ENCODE measurements at places on chromosomes 16 and 17.

DNA sequence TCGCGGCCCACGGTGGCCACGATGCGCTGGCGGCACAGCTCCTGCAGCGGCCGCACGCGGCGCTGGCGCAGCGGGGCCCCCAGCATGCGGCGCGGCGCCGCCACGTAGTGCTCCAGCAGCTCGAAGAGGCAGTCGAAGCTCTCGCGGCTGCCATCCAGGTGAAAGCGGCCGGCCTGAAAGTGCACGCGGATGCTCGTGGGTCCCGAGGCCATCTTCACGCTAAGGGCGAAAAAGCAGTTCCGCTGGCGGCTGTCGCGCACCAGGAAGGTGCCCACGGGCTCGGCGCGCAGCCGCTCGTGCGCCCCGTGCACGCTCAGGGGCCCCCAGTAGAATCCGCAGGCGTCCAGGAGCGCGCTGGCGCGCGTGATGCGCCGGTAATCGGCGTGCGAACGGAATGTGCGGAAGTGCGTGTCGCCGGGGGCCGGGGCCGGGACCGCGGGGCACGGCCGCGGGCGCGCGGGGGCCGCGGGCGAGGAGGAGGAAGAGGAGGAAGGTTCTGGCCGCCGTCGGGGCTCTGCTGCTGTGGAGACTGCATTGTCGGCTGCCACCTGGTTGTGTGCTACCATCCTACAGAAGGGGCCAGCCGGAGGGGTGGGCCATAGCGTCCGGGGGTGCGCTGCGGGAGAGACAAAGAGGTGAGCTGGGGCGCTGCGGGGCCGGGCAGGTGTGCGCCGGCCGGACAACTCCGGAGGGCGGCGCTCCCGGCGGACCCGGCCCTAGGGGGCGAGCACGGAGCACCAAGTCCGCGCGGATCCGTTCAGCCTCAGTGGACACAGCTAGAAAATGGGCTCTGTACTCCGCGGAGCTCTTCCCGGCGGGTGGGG, 879 bp downstream of the SOCS1 start:
- DNase-seq = peak; percentile 58

- DNase-seq = no peak
Observed at GRCh38 chr16:73205153-73205886, 157.4 kb upstream of the ZFHX3 start.

DNA sequence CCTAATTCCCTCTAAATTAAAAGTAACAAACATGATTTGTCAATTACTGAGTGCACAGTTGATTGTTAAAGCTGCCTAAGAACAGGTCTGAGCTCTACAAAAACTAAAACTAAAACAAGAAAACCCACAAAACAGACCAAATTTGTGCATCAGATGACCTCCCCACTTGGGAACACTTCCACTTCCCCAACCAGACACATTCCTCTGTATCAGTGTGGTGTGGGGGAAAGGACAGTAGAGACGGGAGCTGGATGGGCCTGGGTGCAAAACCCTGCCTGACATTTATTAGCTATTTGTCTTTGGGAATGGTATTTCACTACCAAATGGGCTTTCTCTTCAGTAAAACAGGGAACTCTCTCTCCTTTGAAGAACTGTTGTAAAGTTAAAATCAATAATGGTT, 29.8 kb downstream of the STAT3 start:
- DNase-seq = no peak

- DNase-seq = no peak
Observed at GRCh38 chr17:71709271-71709890, 411.4 kb upstream of the SOX9 start.

- no peak for DNase-seq
Observed at GRCh38 chr17:4247361-4247970, 16.3 kb downstream of the ANKFY1 start.

GRCh38 chr16:19329932-19330331, 44.4 kb downstream of the CLEC19A start:
- DNase-seq = no peak

- DNase-seq = no peak
Observed at GRCh38 chr16:23081675-23082119, 67.6 kb downstream of the USP31 start.

DNA sequence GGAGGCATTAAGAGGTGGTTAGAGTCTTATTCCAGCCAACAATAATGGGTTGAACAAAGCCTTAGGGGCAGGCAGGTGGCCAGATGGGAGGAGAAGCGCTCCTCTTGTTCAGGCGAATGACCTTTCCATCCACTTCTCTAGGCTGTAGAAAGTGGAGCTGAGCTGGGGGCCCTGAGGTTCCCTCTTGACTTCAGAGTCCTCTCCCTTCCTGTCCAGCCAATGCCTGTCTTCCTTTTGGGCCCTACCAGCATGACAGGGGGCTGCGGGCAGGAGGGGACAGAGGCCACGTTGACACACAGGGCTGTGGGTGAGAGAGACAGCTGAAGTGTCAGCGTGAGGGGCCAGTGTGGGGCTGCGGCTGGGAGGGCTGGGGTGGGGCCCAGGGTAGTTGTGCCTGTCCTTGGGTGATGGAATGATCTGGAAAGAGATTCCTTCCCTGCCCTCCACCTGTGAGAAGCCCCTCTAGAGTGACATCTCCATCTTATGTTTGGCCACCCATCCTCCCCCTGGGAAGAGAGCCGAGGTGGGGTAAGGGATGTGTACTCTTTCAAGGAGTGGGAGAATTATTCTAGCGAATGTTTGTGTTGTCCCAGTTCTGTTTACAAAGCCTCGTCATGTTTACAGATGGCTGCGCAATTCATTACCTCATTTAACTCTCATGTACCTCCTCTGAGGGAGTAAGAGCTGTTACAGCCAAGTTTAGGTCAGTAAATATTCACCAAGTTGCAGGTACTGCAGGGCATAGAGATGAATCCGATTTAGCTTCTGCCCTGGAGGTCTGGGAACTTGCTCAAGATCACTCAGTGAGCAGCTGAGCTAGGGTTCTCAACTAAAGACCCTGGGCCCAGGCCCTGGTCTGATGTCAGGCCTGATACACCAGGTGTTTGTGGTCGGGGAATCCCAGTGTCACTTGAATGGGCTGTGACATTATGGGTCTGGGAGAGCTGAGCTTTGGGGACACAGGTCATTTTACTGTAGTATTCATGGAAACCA, 3.3 kb downstream of the ERBB2 start:
- DNase-seq = no peak

DNA sequence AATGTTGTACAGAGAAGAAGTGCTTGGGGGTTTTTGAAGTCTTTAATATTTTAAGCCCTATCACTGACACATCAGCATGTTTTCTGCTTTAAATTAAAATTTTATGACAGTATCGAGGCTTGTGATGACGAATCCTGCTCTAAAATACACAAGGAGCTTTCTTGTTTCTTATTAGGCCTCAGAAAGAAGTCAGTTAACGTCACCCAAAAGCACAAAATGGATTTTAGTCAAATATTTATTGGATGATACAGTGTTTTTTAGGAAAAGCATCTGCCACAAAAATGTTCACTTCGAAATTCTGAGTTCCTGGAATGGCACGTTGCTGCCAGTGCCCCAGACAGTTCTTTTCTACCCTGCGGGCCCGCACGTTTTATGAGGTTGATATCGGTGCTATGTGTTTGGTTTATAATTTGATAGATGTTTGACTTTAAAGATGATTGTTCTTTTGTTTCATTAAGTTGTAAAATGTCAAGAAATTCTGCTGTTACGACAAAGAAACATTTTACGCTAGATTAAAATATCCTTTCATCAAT, 57.8 kb downstream of the HLF start:
- no peak for DNase-seq

GRCh38 chr17:18042983-18043382, 3.8 kb downstream of the GID4 start:
- no peak for DNase-seq

GRCh38 chr17:78719630-78720298, 62.3 kb downstream of the CYTH1 start:
- no peak for DNase-seq

GRCh38 chr16:89744813-89745212, 23.5 kb downstream of the ZNF276 start:
- no peak for DNase-seq

DNA sequence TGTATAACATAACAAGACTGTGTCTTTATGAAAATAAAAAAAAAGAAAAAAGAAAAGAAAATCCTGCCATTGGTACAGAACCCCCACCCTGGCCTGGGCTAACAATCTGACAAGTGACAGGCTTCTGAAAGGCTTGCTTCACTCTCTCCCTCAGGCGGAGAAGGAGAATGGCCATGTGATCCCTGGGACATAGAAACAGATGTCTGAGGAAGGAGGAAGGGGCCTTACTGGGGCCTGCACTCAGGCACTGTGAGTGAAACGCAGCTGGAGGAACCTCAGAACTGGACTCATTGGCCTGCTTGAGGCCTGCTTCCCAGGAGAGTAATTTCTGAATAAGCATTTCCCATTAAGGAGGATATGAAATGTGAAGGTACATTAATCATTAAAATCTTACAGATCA, 17.5 kb downstream of the MAP3K14 start:
- no peak for DNase-seq

- no peak for DNase-seq
Observed at GRCh38 chr16:59088431-59088830, 354.3 kb upstream of the GOT2 start.
